DMS53 (cell line): ENCODE measurements at places on chromosomes 16 and 17.

GRCh38 chr17:64081802-64082799, 47.8 kb downstream of the ERN1 start:
- DNase-seq, result peak; percentile 93

DNA sequence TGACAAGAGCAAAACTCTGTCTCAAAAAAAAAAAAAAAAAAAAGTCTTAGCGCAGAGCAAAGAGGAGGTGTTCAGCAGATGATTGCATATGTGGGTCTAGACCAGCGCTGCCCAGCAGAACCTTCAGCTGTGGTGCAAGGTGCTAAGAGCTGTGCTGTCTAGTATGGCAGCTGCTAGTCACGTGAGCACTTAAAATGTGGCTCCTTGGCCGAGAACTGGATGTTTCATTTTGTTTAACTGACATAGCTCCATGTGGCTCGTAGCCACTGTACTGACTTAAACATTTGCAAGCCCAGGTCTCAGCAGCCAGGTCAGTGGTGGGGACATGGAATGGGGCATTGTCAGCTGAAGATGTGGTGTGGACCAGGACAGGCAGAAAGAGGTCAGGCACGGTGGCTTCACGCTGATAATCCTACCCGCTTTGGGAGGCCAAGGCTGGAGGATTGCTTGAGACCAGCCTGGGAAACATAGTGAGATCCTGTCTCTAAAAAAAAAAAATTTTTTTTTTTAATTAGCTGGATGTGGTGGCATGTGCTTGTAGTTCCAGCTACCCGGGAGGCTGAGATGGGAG, 9.2 kb downstream of the C1QTNF1 start:
- DNase-seq, result no peak

DNA sequence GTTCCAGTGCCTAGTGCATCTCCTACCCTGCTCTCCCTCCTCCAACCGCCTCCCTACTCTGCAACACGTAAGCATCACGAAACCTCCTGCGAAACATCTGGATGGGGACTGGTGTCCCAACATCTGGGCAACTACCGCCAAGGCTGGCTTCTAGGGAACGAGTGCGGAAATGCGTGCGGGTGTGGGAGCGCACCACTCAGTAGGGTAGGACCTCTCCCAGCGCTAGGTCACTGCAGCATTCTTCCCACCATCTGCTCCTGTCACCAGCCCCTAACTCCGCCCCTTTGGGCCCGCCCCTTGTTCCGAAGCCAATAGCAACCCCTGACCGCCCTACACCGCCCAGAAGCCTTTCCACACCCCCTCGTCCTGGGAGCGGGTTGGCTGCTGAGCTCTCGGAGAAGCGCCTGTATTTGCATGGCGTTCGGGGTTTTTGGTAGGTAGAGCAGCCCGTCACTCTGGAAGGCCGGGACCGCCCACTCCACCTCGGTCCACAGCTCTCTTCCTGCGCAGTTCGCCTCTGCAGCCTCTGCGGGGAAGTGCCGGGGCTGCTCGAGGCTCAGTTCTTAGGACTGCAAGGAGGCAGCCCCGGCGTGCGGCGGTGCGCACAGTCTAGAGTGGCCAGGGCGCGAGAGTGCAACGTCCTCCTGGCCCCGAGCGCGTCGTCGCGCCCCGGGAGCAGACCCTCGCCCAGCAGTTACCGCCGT, at the start of gene HS3ST3B1:
Gene HS3ST3B1, plus strand, starts transcription at position 507 of the 704 bp plus-strand sequence. CDS start 438 bp downstream, outside the sequence.
- peak; percentile 9 for DNase-seq

GRCh38 chr17:43634591-43635125, 27.1 kb downstream of the MEOX1 start:
- no peak for DNase-seq

GRCh38 chr16:61926766-61927165, 109.5 kb downstream of the CDH8 start:
- peak; percentile 40 for DNase-seq

DNA sequence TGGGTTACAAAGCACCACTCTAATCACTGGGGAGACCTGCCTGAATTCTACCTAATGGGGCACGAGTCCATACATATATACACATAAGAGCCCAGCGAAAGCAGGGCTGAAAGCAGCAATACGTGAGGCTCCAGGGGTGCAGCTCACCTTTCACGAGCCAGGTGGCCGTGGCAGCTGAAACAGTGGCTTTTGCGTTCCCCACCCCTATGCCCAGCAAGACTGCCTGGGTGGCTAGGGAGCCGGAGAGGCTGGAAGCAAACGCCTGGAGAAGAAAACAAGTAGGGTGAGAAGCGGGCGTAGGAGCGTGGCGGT, 618 bp downstream of the RUSF1 start:
- DNase-seq, result no peak

- DNase-seq, result no peak
Measured at GRCh38 chr17:57269598-57270255, 13.4 kb downstream of the MSI2 start.

DNA sequence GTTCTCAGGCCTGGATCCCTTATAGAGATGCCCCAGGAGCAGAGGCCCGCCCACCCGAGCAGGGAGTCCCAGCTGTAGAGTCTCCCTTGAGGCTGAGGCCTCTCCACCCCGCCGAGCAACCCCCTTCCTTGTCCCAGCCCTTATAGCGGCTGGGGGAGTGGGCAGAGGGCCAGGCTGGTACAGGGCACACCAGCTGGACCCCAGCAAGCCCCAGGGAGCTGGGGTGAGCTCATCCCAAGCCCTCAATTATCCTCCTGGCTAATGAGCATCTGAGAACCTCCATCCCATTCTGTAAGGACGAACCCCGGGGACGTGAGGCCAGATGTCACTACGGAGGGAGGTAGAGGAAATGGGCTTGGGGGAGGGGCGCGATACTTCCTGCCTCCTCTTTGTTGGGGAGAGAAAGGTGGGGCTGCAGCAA, 3.2 kb upstream of the SNN start:
- DNase-seq, result no peak

DNA sequence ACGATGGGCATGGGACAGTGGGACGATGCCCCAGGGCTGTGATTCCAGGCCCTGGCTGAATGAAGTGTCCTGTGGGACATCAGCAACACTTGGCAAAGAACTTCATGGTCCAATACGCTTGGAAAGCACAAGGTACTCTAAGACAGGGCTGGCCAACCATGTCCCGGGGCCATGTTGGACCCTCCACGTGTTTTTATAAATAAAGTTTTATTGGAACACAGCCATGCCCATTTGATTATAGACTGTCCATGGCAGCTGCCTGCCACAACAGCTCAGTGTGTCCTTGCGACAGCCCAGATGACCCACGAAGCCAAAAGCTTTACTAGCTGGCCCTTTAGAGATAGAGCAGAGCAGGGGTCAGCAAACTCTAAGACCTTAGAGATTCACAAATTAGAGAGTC, 282.1 kb downstream of the C16orf95 start:
- DNase-seq, result no peak

GRCh38 chr17:43699438-43699756, 37.7 kb upstream of the MEOX1 start:
- DNase-seq, result no peak

DNA sequence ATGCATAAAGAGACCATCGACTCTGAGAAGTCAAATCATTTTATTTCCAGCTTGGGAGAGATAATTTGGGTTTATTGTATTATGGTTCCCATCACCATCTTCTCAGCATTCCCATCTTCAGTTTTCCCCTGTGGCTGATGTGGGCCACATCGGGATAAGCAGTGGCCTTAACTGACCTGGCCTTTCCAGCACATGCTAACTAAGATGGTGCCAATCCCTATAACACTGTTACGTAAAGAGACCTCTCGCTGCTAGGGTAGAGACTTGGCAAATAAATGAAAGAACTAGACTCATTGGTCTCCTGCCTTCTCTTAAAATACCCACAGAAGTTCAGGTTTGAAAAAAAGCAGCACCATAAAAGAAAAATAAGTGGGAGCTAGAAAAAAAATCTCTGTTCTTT, 49.4 kb downstream of the VPS35L start:
- no peak for DNase-seq

- DNase-seq, result no peak
Measured at GRCh38 chr16:9680019-9680655, 502.1 kb downstream of the GRIN2A start.

- no peak for DNase-seq
Measured at GRCh38 chr17:50468304-50469207, at the start of gene CHAD. Gene CHAD, minus strand, starts transcription at chr17:50468880. Its CDS starts 67 bp downstream, at chr17:50468813.

DNA sequence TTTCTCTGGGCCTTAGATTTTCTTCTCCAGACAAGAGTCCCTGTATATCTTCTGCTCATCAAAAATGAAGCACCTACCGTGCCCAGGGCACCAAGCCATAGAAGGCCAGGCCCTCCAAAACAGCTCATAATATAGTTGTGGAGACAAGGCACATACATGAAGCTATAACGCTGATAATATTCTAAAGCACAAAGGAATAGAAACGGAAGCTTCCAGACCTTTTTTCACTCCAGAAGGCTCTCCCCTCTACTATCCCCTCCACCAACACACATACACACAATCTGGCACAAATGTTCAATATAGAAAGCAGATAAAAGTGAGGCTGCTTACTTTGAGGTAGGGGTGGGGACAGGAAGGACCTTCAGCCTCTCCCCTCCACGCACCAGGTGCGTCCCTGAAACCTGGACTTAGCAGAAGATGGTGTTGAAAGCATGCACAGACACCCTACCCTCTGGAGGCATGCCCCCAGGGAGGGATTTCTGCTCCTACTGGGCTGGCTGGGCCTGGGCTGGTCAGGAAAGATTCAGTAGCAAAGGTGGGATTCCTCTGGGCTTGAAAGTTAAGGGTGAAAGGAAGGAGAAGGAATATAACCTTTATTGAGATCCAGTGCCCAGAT, 14.1 kb upstream of the SUPT4H1 start:
- no peak for DNase-seq

DNA sequence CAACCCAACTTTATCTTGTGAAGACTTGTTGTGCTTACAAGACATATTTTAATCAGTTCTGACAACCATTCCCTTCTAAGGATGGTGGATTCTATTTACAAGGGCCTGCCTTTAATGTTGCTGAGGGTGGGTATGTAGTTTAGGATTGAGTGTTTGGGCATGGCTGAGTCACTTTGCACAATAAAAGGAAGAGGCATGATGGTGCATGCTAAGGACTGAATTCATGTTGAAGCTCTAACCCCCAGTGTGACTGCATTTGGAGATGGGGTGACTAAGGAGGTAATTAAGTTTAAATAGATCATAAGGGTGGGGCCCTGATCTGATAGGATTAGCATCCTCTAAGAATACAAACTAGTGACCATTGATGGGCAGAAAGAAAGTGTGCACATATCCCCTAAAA, 196.1 kb upstream of the HS3ST3A1 start:
- DNase-seq, result no peak

DNA sequence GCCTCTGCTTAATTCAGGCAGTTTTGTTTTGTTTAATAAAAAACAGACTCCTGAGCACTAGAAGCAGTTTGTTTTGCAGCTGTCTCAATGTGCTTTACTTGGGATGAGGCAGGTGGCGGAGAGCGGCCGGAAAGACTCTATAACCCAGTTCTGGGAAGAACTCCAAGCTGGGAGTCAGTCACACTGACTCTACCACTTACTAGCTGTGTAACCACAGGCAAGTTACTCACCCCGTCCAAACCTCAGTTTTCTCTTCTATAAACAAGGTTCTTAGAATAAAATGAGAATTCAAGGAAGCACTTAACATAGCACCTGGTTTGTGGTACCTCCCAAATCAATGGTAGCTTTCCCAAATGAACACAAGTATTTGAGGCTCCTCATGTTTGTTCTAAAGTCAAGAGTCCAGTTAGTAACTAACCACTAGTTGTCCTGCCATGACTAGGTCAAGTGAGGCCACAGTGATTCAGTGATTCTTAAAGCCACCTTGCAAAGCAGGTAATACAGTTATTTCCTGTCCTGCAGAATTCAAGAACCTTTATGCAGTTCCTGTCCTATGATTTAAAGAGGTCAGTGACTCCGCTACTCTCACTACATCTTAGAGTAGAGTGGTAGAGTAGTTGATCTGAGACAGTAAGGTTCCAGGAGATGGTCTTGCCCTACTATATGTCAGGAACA, 2.7 kb downstream of the TXNDC17 start:
- DNase-seq, result peak; percentile 17

DNA sequence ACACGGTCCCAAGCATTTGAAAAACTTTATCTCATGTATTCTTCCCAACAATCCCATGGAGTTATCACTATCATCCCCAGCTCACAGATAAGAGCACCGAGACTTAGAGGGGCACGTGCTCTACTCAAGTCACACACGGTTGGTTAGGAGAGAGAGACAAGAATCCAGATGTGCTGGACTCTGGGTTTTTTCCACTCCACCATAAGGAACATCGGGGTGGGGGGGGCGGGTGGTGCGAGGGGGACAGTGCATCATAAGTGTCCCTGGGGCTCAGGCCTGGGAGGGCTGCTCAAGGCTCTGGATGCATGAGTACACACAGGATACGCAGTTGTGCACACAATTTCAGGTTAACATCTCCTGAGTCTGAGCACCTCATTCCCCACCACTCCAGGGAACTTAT, 7.4 kb downstream of the CDC42EP4 start:
- DNase-seq, result no peak

DNA sequence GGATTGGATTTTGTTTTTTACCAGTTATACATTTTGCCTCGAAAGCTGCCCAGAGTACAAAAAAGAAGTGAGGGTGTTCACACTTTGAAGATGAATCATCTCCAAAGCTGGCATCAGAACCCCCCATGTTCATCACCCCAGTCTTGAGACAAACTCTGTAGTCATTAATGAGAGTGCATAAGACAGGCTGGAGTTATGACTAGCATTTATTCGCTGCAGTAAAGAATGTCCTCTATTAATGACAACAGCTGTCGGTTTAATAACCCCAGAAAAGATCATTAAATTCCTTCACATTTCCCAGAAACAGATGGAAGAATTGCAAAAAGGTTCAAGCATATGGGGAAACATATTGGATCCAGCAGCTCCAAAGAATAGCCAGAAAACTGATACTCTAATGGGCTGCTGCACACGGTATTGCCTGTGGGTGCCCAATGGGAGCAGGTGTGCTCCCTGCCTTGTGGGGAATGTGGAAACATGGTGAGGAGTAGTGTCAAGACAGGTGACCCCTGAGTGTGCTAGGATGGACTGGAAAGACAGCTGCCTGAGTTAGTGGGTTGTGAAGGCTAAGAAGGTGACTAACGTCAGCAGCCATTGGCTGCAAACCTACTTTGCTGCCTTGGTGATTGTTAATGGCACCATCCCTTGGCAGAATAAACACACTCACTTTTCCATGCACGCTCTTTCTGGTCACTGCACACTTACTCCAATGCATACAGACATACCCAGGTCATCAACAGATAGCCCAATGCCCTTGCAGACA, 81.9 kb downstream of the AIPL1 start:
- no peak for DNase-seq

DNA sequence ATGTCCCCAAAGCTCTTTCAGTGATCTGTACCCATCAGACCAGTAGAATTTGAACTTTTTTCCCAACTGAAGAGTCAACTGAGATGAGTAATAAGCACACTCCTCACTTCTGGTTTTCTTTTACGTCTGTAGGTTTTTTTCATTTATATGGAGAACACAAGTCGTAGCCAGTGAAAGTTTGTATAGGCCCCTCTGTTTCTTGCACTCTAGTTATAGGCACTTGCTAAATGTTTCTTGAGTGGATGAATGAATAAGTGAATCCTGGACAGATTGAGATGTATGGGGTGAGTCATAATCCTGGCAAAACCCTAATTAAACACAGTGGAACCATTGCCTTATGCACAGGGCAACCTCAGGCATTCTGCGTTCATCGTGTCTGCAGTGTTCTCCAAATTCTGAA, 193.7 kb upstream of the TBX2 start:
- peak; percentile 2 for DNase-seq
